ENCODE measurements at places on chromosomes 1 and 21.

DNA sequence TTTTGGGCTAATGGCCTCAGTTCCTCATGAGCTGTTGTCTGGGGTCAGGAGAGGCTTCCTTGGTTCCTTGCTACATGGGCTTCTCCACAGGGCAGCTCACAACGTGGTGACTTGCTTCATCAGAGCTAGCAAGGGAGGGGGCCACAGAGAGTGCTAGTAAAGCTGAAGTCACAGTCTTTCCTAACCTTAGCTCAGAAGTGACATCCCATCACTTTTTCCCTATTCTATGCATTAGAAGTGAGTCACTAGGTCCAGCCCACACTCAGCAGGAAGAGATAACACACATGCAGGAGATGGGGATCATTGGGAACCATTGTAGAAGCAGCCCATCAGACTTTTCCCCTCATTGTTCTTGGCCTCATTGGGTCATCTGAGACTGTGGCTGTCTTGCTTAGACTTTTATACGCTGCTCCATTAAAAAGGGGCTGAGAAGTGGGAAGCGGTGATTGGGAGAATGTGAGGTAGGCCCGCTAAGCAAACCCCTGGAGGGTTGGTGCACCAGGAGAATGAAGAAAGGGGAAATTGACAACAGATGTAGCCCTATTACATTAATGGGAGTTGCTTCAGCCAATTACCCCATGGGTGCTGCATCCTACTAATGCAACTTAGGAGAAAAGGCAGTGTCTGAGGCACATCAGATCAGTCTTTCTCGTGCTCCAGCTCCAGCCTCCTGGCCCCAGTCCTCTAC lies 22.1 kb upstream of the IGSF21 start:
- no peak for DNase-seq

DNA sequence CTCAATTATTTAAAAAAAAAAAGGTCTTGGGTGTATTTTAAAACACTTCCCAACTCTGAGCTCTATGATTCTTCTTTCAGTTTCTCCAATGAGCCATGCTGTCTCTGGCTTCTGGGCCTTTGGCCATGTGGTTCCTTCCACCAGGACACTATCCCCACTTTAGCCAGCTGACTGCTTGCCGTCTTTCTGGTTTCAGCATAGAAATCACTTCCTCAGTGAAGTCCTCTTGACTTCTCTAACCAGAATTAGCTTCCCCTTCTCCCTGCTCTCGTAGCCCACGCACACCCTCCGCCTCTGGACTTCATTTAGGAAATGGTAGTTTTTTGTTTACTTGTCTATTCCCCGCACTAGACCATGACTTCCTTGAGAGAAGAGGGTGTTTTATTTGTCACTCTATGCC lies 1.1 kb upstream of the DIO1 start:
- no peak for DNase-seq

- no peak for DNase-seq
Measured at GRCh38 chr1:203551550-203551949, 57.6 kb downstream of the OPTC start.

DNA sequence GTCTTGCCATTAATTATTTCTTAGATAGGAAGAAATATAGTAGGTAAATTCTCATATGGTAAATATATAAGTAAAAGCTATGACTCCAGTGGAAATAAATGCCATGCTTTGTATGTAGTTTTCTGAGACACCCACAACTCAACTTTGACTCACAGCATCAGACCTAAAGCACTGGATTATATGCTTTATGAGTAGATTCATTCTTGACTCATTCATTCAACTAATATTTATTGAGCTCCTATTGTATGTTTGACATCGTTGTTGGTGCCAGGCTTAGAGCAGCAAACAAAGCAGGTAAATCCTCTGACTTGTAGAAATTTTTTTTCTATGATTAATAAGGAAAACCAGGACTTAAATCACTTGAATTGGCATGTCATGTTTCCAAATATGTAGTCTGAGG lies 211.4 kb downstream of the PTPRC start:
- no peak for DNase-seq

- no peak for DNase-seq
Measured at GRCh38 chr1:1092894-1093609, 18.9 kb upstream of the RNF223 start.

Data from naive B cell (primary cell).